Kidney epithelial cell (primary cell): ENCODE measurements at places on chromosomes 1 and 21. TPM values are rescaled to one million over a fixed set of nuclear protein-coding genes. Genes with fewer than 3 reads are reported as not detected.

CSF3R gene
- not detected in 2 replicates for total RNA-seq

GRCh38 chr1:25338188-25338981 is at the start of gene TMEM50A:
Gene TMEM50A (plus strand): TSS chr1:25338334. CDS start chr1:25340487, 2,153 bp downstream.
- DNase-seq = peak; percentile 45

FMN2 gene
- 0.33 and 1.6 TPM in 2 replicates for total RNA-seq

DNA sequence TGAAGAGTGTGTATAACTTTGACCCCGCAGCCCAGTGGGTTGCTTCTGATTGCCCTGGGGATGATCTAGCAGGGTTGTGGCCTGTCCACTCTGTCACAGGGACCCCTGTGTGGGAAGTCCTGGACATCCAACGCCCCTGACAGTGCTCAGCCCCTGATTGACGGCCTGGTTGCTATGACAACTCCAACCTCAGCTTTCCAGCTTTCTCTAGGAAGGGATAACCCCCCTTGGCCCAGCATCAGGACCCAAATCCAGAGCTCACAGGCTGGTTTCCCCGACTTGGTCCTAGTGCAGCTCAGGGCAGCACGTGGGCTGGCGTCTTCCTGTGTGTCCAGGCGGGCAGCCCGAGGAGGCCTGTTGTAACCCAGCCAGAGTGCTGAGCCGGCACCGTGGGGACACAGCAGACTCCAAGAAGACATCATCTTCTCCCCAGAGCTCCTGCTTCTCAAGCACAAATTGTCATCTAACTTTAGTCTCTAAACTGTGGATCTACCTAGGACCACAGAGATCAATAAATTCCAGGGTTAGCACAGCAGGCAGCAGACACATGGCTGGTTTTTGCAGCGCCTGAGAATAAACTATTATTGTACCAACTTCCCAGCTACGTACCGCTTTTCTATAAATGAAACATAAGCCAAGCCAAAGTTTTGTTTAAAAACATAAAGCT is 18.9 kb upstream of the PDXK start:
- no peak for DNase-seq

- DNase-seq = no peak
These were observed 153.9 kb upstream of the GORAB start for GRCh38 chr1:170377896-170378634.

IL12RB2 gene
- total RNA-seq = 0.17 and 0.55 TPM in 2 replicates

DNA sequence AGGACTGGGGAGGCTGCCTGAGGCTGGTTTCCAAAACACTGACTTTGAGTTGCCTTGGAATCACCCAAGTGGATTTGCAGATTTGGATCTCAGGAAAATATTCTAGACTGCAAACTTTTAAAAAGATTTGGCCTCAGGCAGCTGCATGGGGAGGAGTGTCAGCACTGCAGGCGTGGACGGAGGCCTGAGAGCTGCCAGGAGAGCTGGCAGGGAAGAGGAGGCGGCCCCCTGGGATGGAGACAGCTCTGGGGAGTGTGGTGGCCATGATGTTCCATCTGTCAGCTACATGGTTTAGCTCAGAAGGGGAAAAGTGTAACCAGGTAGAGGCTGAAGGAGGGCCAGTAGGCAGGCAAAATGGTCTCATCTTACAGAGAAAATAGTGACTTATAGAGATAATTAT is 72.1 kb downstream of the VPS26C start:
- no peak for DNase-seq

GRCh38 chr21:39900491-39900890 is 33.3 kb downstream of the PCP4 start:
- no peak for DNase-seq

GRCh38 chr21:33157303-33157702 is 72.4 kb upstream of the IFNAR2 start:
- no peak for DNase-seq

GRCh38 chr1:110464340-110464739 is 13.4 kb downstream of the PROK1 start:
- no peak for DNase-seq

IER5 gene
- 21.9 and 22.0 TPM in 2 replicates for total RNA-seq

- no peak for DNase-seq
These were observed 899 bp downstream of the TOMM40L start for GRCh38 chr1:161226759-161227158.
